Thoracic aorta (tissue), 2 donors: ENCODE measurements at places on chromosomes 7 and 10.

DNA sequence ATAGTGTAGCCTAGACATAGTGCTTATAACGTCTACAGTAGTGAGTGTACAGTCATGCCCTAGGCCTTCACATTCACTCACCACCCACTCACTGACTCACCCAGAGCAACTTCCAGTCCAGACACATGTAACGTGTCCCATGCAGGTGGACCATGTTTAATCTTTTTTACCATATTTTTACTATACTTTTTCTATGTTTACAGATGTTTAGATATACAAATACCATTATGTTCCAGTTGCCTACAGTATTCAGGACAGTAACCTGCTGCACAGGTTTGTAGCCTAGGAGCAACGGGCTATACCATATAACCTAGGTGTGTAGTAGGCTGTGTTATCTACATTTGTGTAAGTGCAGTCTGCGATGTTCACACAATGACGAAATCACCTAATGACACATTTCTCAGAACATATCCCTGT lies 11.0 kb downstream of the MPP7 start:
- peak; percentile 41 for DNase-seq

DNA sequence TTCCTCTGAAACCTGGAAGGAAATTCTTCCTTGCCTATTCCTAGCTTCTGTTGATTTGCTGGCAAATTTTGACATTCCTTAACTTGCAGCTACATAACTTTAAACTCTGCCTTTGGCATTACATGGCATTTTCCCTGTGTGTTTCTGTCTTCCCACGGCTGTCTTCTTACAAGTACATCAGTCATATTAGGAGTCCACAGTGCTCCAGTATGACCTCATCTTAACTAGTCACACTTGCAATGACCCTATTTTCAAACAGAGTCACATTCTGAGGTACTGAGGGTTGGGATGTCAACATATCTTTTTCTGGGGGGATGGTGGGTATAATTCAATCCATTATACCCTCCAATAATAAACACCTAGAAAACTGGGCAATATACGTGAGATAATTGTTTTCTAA lies 37.4 kb upstream of the EPHB6 start:
- no peak for DNase-seq

DNA sequence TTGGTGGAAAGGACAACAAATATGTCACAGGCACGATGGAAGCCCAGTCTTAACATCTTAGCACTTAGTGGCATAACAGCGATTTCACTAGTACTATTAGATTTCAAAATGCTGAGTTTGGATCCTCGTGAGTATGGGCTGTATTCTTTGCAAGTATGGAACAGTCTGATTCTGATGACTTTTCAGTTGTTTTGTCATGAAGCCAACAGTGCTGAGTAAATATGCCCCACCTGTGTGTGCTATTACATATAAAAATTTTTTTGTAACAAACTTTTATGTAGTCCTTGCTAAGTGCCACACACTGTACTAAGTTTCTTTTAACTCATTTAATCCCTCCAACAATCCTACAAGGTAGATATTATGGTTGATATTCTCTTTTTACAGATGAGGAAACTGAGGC lies 30.8 kb downstream of the MTURN start:
- DNase-seq: no peak

DNA sequence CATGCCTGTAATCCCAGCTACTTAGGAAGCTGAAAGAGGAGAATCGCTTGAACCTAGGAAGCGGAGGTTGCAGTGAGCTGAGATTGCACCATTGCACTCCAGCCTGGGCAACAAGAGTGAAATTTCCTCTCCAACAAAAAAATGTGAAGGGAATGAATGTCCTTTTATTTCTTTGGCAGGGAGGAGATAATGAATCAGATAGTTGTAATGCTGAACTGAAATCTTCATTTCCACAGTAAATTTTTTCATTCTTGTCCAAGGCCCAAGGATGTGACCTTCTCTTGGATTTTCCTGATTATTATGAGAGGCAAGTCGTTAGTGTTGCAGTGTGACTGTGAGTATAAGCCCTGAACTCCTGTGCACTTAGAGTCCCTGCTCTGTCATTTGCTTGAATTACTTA lies 13.6 kb downstream of the STAMBPL1 start:
- DNase-seq: no peak

GRCh38 chr10:27715505-27715904 lies 30.1 kb downstream of the MKX start:
- DNase-seq: no peak

DNA sequence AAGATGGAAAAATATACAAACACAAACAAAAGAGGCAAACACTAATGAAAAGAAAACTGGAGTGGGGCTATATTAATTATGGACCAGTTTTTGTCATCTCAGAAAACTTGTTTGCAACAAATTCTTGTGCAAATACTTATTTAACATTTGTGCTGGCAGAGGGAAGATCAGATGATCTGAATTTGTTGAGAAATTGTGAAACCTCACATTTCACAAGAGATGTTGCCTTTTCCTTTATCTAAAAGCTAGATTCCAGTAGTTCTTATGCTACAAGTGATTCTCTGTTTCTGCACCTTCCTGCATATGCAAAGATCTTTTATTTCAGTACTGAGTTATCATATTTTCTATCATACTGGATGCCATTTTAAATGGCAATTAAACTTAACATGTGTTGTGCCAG lies 320.7 kb downstream of the SUGCT start:
- DNase-seq: no peak

- DNase-seq: no peak
Observed at GRCh38 chr7:91953618-91954017, 13.0 kb downstream of the AKAP9 start.
